Hematopoietic multipotent progenitor cell treated with erythropoietin and hydrocortisone succinate and interleukin-3 and kit ligand, for 17 days (in vitro differentiated cells): ENCODE measurements at places on chromosomes 3 and 15.
A peak's percentile ranks its signal among the peaks of the same experiment; 100 is the strongest.

GRCh38 chr3:193051314-193051713 lies 133.7 kb upstream of the MB21D2 start:
- no peak for DNase-seq

DNA sequence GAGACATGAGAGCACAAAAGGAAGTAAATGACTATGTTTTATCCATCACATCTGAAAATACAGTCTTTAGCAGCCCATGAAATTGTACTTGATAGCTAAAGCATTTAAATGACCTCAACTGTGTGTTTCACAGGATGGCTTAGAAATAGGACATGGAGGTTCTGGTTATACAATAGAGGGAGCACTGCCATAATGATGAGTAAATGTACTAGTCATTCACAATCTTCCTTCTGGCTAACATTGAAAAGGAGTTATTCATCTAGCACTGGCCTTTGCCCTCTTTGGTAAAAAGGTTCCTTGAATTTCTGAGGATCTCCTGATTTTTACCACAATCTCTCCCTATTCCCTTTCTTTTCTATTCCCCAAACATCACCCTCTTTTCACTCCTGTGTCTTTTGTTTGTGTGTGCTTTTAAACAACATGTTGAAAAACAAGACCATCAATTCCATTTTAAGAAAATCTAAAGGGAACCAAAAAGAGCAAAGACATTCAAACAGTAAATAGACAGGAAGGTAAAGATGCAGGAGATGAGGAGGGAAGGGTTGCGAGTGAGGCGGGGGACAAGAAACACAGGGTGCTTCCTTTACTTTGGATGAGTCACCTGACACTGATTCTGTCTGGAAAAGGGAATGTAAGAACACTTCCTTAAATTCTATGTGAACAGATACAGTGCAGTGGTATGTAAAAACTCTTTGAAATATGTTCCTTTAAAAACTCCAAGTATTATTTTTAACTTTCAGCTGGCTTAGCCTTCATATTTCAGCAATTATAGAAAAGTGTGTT lies 619.0 kb downstream of the MECOM start:
- DNase-seq = no peak

DNA sequence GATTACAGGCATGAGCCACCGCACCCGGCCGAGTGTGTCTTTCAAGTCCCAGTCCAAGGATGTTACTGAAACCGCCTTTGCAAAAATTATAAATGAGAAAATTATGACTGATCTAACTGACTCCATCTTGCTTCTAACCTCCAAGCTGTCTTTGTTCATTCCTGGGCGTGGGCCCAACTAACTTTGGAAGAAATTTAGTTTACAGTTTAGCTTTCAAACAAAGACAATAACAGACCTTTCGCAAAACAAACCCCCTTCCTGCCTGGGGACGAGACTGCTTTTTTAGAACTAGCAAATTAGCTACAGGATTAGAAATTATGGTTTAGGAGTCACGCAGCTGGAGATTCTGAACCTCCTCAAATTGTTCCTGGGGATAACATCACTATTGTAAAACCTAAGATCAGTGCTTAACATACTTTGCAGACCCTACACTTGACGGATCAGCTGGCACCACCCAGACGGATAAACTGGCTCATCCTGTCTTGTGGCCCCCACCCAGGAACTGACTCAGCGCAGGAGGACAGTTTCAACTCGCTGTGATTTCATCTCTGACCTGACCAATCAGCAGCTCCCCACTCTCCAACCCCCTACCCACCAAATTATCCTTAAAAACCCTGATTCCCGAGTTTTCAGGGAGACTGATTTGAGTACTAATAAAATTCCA lies 23.8 kb downstream of the NANOGP8 start:
- DNase-seq = no peak

DNA sequence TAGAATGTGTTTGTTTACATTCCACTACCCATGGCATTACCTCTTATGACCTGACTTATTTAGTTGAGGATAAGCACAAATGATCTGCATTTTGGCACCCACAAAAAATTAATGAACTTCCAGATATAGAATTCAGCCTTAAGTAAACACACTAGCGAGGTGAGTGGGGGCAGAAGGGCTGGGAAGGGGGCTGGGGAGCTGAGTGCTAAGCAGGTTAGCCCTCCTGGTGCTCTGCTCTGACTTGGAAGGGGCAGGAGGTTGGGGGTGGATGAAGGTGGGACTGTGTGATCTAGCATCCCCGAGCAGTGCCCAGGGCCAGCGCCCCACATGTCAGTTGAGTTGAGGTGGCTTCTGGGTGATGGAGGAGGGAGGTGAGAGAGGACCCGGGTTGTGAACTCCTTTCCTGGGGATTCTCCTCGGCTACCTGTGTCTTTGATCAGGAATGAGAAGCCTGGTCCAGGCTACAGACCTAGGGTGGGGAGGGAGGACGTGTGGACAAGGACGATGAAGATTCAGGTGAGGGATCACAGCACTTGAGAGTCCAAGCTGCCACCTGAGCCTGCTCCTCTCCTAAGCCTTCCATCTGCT lies 178.6 kb upstream of the SMAD3 start:
- no peak for DNase-seq

DNA sequence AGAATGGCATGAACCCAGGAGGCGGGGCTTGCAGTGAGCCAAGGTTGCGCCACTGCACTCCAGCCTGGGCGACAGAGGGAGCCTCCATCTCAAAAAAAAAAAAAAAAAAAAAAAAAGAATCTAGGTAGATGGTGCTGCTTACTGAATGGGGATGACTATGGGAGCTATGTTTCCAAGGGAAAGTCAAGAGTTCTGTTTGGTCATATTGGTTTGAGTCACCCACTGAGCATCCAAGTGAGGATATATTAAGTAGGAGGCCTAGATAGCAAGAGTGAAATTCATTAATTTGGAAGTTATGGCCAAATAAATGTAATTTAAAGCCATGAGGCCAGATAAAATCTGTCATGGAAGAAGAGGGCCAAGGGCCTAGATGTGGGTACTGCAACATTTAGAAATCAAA lies 9.0 kb upstream of the UACA start:
- DNase-seq = no peak

DNA sequence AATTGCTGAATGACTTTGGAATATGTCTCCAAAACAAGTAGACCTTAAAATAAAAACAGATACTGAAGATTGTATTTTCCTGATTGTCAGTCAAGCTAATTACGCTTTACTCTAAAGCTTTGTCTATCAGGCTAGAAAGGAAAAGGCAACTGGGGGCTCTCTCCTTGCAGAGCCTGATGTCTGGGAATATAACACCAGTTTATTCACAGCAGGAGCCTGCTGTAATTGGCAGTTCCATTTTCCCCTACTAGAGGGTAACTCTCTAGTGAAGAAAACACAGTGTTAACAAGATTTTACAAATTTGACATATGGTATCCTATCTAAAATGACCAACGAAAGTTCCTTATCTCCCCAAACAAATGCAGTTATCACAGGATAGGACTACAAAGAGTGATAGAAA lies 158.8 kb downstream of the PDZRN3 start:
- no peak for DNase-seq

GRCh38 chr3:186921578-186921977 lies 8.7 kb upstream of the ST6GAL1 start:
- DNase-seq = no peak

- DNase-seq = no peak
Observed at GRCh38 chr15:50146632-50147031, 27.6 kb upstream of the ATP8B4 start.

- DNase-seq = no peak
Observed at GRCh38 chr3:98151241-98151640, 4.0 kb downstream of the OR5H14 start.

- DNase-seq = no peak
Observed at GRCh38 chr3:18234717-18235335, 190.3 kb downstream of the SATB1 start.

DNA sequence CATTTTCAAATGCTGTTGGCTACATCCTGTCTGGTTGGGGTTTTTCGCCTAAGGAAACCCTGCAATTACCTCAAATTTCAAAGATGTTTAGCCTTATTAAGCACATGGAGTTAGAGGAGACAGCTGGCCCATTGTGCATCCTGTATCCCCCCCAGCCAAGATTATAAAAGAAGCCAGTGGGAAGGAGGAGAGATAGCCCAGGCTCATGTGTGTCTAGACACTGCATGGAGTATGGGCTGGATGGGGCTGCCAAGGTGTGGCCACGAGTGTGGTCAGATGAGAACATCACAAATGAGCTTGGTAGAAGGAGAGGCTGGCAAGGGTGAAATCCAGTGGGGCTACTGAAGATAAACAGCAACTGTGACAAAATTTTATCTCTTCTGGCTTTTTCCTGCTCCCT lies 270.0 kb upstream of the TBC1D5 start:
- no peak for DNase-seq

DNA sequence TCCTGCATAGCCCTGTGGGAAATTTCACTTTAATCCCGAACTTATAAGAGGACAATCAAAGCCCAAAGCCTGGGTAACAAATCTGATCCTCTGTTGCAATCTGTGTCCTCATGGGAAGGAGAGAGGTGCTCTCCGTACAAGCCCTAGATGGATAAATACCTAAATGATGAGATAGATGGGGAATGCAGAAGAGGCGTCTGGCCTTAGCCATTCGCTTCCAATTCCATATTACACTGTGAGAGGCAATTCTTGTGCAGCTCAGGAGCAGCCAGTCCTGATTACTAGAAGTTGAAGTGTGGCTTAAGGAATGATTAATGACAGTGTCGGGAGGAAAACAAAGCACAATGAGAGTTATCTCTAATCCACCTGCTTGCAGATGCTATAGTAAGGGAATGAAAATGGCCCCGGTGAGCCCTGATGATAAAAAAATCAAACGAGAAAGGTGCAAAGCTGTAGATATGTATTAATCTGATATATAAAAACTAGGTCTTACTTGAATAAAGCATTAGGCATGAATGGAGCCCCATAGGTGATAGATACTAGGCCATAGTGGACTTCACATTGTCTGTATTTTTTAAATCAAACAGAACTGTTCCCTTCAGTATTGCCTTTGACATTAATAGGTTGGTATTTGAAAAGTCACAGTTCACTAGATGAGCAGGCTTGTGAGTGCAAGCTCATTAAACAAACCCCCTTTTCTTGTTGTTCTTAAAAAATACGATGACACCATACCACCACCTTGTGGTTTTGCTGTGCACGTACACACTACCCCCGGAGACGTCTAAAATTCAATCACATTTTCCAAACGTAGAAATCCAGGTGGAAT lies 54.2 kb upstream of the TMCO5A start:
- no peak for DNase-seq

- no peak for DNase-seq
Observed at GRCh38 chr3:14918356-14918860, 29.0 kb upstream of the NR2C2 start.

- peak; percentile 34 for DNase-seq
Observed at GRCh38 chr3:48013288-48013980, 2.8 kb downstream of the MAP4 start.

GRCh38 chr3:72343078-72343477 lies 505.2 kb downstream of the SHQ1 start:
- DNase-seq = no peak

- DNase-seq = no peak
Observed at GRCh38 chr3:146817704-146818103, 212.6 kb upstream of the PLSCR5 start.

DNA sequence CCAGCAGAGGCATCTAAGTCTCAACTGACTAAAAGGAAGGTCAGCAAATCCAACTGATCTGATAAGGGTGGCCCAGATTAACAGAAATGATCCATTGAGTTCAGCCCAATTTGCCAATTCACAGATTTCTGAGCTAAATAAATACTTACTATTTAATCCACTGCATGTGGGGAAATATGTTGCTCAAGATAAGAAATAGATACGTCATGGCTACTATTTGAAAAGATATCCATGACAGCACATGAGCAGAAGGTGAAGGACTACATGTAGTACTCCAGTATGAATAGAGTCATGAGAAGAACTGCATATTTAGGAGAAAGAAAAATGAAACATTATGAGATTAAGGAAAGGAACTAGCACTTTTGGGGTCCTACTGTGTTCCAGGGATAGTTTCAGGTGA lies 332.4 kb downstream of the ARPP21 start:
- no peak for DNase-seq

DNA sequence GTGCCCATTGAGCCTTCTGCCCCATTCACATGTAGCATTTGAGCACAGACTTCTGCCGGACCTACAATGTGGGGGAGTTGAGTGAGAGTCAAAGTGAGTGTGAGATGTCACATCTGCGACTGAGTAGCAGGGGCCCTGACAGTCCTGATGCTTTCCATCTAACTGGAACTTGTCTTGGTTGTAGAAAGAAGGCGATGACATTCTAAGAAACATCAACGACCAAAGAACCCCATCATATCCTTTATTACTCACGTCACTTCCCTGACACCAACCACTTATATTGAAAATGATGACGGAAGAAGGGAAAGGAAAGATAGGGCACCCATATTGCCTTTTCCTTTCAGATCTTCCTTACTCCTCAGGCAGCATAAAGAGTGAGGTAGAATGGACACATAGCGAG lies 30.5 kb downstream of the SMAD3 start:
- no peak for DNase-seq

GRCh38 chr3:196603683-196604082 lies 35.2 kb downstream of the FBXO45 start:
- no peak for DNase-seq

DNA sequence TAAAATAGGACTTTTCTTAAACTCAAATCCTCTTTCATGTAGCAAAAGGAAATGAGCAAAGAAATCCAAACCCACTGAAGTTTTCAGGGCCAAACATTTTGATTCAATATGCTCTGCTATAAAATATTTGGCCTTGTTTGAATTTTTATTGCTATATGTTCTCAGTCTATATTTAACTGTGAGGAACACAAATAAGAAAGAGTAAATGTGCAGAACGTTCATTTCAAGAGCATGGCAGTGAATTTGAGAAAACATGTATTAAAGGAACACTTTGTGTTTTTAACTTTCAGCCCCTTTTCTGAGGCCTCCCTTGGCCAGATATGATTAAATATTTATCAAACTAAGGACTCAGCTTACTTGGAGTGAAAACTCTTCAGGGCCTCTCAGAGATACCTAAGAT lies 124.7 kb upstream of the CCNL1 start:
- no peak for DNase-seq

DNA sequence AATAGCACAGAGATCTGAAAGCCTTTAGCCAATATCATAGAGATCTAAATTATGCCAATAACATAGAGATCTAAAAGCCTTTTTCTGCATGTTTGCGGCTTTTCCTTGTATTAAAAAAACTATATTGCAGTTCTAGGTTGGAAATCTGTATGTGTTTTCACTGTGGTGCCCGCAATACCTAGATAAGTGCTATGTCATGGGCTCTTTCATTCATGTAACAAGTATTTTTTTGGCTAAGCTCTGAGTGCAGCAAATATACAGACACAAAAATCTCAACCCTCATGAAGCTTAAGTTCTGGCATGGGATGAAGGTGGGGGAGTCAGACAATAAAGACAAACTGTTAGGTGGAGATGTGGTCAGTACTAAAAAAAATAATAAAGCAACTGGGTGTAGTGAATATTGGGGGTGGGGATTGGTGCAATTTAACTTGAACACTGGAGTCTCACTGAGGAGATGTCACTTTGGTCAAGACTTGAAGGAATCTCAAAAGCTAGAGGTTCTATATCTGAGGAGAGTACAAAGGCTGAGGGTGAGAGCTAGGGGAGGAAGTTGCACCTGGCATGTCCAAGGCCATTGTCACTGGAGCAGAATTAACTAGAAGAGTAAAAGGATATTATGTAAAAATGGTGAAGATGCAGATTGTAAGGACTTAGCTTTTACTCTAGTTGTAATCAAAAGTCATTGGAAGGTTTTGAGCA lies 973 bp downstream of the BUB1B start:
- no peak for DNase-seq
